ENCODE measurements at places on chromosomes 12 and 14.

GRCh38 chr12:75432924-75433323 is 42.0 kb downstream of the GLIPR1L2 start:
- DNase-seq = no peak

GRCh38 chr12:76879710-76880518 is 1.1 kb upstream of the CSRP2 start:
- no peak for DNase-seq

- no peak for DNase-seq
Observed at GRCh38 chr12:131800594-131801135, 27.5 kb upstream of the MMP17 start.

DNA sequence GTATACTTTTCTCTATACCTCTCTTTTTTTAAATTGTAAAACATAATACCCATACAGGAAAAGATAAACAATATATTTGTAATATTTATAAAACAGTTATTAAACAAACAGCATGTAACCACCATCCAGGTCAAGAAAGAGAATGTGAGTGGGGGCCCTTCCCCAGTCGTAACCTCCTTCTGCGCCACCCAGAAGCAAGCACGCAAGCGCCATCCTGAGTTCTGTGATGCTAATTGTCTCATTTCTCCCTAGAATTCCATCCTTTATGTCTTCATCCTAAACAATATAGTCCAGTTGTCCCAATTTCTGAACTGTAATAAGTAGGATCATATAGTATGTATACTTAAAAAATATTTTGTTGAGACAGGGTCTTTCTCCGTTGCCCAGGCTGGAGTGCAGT is 129.5 kb downstream of the EXOC5 start:
- no peak for DNase-seq

GRCh38 chr12:50799908-50800307 is 36.0 kb downstream of the ATF1 start:
- DNase-seq = no peak

DNA sequence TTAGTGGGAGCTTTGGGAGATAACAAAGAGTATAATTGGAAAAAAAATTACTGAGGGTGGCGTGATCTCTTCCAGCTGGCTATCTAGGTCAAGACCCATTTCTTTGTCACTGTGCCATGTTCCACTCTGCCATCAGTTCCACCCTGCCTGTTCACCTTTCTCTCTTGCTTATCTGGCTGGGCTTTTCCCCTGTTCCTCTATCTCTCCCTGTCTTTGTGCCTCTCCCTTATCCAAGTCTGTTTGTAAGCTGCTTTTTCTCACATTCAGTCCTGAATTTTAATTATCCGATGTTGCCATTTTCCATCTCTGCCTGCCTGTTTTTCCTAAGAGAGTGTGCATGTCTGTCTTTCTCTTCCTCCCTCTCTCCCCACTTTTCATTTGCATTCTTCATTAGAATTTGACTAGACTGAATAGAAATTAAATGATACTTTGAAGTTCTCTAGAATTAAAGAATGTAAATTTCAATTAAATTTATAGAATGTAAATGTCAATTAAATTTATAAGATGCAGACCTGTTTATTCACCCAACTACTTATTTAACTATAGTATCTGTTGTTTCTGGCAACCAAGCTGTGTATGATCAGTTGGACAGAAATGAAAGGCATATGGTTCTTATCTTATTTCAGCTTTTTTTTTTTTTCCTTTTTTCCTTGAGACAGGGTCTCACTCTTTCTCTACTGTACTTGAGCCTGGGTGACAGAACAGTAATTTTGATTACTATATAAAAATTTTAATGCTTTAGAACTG is 40.9 kb upstream of the A2ML1 start:
- DNase-seq = no peak
